Activated T-cell treated with anti-CD3 and anti-CD28 coated beads, Interleukin-2, amount 50 U/mL, for 24 hours (primary cell): ENCODE measurements at places on chromosomes 5 and 9.

DNA sequence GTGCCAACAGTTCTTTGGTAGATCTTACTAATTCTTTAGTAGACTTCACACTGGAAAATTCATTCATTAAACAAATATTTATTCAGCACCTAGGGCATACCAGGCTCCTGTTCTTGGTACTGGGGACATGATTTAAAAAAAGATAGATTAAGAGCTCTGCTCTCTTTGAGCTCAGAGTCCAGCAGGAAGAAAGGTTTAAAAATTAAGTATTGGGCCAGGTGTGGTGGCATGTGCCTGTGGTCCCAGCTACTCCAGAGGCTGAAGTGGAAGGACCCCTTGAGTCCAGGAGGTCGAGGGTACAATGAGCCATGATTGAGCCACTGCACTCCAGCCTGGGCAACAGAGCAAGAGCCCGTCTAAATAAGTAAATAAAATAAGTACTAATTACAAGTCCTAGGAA is 41.4 kb downstream of the ENC1 start:
- DNase-seq: no peak

DNA sequence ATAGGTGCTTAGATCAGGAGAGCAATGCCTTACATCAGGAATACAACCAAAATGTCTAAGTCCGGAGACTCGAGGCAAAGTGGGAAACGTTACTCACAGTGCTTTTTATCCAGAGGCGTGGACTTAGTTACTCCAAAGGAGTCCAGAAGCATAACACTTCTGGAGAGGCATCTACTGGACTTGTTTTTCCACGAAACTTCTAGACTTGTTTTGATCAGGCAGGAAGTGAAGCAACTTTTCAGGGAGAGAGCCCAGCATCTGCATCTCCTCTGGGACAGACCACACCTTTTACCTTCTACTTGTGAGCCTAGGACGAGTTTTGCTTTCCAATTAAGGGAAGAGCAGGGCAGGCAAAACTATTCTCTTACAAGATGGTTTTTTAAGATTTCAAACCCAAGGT is 1.2 kb upstream of the TJP2 start:
- no peak for DNase-seq

- no peak for DNase-seq
These were observed 57.4 kb downstream of the DAP start for GRCh38 chr5:10703676-10704075.

- no peak for DNase-seq
These were observed 250.5 kb downstream of the PIK3R1 start for GRCh38 chr5:68465934-68466551.

DNA sequence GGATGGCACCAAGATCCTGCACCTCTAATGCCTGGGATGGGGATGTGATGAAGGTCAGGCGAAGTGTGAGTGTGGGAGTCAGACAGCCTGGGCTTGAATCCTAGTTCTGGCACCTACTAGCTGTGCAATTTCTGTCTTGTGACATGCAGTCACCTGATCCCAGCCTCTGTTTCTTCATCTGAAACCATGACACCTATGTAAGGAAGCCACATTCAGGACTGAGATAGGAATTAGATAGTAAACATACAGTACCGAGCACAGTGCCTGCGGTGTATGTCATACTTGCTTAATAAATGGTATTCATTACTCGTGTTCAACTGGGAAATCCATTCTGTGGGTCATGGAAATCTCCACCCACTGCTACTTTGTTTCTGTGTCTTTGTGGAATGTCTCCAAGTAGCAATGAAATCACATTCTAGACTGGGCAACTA is 140.6 kb upstream of the STC2 start:
- no peak for DNase-seq

GRCh38 chr9:129623331-129623730 is 2.4 kb upstream of the C9orf50 start:
- DNase-seq: no peak

DNA sequence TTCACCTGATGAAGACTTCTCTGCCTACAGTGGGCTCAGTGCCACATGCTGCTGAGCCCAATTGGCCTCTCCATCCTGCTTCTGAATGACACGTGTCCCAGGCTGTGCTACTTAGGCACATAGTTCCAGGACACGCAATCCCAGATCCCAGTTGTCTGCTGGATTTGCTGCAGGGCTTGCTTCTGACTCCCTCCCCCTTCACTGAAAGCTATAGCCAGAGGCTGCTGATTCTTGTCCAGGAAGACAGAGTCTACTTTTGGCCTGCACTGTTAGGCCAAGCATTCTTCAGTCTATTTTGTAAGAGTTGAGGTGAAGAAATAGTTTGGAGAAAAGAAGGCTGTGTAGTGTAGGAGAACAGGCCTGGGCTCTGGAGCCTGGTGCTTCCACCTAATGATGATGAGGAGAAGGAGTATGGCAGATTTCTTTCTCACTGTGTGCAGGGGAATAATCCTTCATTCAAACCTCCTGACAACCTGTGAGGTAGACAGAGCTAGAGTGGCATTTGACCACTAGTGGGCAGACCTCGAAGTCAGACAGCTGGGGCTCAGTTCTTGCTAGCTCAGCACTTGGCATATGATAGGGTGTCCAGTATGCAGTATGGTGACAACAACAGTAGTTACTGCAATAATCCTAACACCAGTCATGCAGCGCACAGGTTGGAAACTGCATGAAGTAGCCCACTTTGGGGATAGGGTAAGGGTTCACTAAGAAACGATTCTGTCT is 19.5 kb upstream of the ASPN start:
- no peak for DNase-seq

DNA sequence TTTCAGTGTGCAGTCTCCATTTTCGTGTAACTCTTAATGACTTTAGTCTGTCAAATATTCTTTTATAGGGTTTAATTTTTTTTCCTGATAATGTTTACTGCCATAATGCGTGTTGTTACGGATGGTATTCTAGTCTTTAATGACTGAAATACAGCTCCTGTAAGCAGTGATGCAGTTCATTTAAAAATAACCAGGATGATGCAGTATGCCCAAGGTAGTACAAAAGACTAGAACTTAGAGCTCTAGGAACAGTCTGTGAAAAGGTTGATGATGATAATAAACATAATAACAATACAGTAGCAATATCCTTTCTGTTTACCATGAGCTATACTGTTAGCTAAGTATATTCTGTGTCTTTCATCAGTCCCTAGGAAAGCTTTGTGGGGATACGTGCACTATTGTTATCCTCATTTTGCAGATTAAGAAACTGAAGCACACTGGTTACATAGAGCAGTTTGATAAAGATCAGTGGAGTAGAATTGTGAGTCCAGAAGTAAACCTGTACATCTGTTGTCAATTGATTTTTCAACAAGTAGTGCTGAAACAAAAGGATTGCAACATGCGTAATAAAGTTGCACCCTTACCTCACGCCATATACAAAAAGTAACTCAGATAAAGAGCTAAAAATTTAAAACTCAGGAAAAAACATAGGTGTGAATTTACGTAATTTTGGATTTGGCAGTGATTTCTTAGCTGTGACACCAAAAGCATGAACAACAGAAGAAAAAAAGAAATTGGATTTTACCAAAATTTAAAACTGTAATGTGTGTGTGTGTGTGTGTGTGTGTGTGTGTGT is 64.5 kb downstream of the MTREX start:
- no peak for DNase-seq

GRCh38 chr5:172123269-172123692 is 64.7 kb downstream of the STK10 start:
- DNase-seq: no peak

- DNase-seq: no peak
These were observed 12.1 kb downstream of the TGFBI start for GRCh38 chr5:136040746-136041415.

- no peak for DNase-seq
These were observed 12.0 kb downstream of the PDGFRB start for GRCh38 chr5:150143350-150144245.

GRCh38 chr5:149998281-149998680 is 2.2 kb downstream of the TIGD6 start:
- no peak for DNase-seq

GRCh38 chr9:1429297-1429696 is 379.1 kb downstream of the DMRT2 start:
- no peak for DNase-seq

- no peak for DNase-seq
These were observed 380.6 kb downstream of the ADGRV1 start for GRCh38 chr5:90939211-90939610.

GRCh38 chr9:84919440-84919839 is 249.9 kb downstream of the NTRK2 start:
- no peak for DNase-seq

- DNase-seq: no peak
These were observed 18.7 kb upstream of the WDR38 start for GRCh38 chr9:124834591-124834990.

DNA sequence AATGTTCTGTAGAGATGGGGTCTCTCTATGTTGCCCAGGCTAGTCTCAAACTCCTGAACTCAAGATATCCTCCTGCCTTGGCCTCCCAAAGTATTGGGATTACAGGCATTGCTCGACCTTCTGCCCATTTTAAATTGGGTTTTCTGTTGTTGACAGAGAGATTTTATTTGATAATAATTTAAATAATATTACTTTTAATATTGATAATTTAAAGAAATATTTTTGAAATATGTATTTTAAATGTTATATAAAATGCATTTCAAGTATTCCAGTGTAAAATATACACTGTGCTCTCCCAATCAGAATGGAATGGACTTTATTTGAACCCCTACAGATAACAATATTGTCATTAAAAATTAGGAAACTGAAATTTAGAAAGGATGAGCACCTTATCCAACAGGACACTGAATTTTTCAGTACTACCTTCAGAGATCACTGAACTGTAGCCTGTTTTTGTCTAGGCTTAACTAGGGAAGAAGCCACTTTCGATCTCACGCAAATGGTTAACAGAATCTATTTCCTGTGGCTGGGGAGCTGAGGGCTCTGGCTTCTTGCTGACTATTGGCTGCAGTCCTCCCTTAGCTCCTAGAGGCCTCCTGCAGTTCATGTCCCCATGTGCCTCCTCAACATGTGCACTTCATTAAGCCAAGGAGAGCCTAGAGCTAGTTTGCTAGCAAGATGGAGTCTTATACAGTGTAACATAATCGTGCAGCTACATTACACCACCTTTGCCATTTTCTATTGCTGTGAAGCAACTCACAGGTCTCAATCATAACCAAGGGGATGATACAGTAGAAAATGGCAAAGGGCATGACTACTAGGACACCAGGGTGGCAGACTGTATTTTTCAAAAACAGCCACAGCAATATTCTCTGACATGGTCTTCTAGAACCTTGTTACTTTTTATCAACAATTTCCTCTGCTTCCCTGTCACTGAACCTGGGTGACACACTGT is 150.0 kb downstream of the CDC42SE2 start:
- no peak for DNase-seq

DNA sequence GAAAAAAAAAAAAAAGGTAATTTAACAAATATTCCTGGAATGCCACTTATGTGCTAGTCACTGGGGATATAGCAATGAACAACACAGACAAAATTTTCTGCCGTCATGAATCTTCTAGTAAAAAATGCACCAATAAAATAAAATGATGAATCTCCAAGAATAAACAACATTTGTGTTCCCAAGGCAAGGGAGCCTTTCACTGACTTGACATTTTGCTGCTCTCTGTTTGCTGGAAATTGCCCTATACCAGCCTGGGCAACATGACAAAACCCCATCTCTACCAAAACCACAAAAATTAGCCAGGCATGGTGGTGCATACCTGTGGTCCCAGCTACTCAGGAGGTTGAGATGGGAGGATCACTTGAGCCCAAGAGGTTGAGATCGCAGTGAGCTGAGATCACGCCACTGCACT is 64.5 kb upstream of the ERBIN start:
- DNase-seq: no peak

DNA sequence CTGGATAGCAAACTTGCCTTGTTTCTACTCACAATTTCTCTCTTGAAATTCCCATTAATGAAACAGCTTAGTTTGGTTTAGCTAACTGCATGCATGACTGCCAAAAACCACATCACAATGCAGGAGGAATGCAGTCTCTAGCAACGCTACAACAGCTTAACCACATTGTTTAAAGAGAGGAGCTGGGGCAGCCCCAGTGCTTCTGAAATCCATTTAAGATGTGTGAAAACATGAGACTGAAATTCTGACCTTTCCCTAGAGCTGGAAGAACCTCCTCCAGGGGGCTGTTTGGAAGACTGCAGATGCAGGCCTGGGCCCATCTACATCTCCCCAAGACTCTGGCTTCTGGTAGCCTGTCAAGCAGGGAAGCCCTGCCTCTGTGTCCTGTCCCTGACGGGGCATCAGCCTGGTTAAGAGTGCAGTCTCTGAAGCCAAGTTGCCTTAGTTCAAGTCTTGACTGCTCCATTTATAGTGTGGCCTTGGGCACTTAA is 157.1 kb downstream of the ZNF462 start:
- no peak for DNase-seq

DNA sequence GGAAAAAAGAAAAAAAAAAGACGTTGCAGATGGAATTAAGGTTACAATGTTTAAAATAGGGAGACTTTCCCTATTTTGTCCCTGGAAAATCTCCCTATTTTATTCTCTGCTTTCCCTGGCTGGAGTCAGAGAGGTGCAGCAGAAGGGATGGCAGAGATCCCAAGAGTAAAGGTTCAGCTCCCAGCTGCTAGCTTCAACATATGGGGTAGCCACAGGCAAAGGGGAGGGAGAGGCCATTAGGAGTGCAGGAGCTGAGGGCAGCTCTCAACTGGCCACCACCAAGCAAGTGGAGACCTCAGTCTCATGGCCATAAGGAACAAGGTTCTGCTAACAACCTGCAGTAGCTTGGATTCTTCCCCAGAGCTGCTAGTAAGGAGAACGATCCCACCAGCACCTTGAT is 367.0 kb upstream of the DAP start:
- DNase-seq: no peak

DNA sequence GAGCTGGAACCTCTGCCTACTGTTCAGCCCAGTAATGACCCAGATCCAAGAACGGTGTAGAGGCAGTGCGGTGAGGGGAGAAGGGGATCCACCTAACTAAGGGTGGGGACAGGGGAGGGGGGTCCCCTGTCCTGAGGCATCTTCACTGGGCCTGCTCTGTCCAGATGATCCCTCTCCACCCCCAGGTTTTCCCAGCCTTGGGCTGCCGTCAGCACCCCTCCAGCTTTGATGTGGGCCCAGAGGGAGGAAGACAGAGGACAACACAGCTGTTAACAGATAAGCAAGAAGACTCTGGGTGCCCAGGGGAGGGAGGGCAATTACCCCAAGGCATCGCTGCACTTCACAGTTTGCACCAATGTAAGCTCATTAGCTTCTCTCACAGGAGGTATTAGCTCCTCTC is 19.3 kb downstream of the BICD2 start:
- no peak for DNase-seq

- no peak for DNase-seq
These were observed 166.8 kb downstream of the DROSHA start for GRCh38 chr5:31364881-31365636.

DNA sequence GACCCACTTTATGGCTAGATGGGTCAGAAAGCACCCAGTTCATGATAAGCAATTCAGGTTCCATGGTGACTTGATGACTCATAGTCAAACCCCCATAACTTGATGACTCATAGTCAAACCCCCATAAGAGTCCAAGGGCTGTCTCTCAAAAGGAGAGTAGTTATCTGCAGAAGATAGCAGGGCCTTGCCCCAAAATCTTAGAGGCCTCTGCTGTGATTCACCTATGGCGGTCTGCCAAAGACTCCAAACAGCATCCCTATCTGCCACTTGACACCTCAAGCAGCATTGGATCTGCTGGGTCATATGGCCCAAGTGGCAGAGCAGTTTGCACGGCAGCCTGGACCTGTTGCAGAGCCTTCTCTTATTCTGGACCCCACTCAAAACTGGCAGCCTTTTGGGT is 395.2 kb upstream of the KIF2A start:
- DNase-seq: no peak

- no peak for DNase-seq
These were observed 120.2 kb downstream of the CARTPT start for GRCh38 chr5:71839096-71839884.

GRCh38 chr5:151740958-151741373 is 17.5 kb downstream of the ATOX1 start:
- DNase-seq: no peak
